GM19239 (cell line): ENCODE measurements at places on chromosomes 2 and 18.

- DNase-seq = no peak
Observed at GRCh38 chr18:377088-377487, 109.2 kb upstream of the THOC1 start.

DNA sequence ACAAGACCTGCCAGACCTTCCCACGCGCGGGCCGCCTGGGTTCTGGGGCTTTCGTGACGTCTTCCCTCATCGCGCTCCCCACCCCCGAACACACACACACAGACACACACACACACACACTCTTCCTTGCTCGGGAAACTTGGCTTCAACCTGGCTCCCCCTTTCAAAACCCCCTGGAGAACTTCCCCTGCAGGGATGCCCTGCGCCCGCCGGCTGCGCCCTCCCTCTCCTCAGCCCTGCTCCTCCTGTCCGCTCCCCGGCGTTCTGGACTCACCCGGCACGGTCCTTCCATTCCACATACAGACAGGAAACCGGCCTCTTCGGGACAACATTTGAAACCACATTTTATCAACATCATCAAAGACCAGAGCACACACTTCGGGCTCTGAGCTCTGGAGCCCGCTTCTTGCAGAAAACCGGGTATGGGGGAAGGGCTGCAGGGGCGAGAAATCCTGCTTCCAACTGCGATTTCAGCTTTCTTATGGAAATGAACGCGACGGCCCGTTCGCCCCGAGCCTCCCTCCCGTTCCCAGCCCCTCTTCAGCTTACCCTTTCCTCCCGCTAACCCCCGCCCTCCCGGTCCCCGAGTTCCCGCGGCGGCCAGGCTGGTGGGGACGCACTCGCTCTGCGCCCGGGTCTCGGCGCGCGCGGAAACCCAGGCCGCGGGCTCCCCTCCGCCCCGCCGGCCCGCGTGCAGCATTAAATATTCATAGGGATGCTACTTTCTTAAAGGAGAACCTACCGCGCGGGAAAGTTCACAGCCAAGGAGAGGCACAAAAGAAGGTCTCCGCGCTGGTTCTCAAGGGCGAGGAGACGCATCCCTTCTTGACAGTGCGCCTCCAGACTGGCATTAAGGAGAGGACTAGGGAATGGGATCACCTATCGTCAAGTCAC lies 18.3 kb downstream of the POU3F3 start:
- no peak for DNase-seq

GRCh38 chr18:33560686-33561370 lies 17.2 kb upstream of the ASXL3 start:
- no peak for DNase-seq

DNA sequence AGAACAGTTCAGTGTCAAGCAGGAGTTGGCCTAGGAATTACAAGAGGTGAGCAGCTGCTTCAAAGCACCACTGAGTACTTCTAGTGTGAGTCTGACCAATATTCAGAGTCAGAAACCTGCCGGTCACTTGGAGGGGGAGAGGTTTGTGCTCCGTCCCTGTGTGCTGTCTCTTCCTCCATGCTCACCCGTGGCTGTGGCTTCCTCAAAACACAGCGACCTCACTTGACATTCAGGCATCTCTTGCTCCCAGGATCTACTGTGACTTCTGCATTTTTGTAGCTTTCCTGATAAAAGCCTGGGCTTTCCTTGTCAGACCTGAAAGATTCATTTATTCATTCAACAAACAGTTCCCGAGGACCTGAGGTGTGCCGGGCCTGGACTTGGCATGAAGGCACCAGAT lies 32.9 kb downstream of the TPRKB start:
- no peak for DNase-seq

GRCh38 chr2:49982871-49983270 lies 828.6 kb upstream of the FSHR start:
- DNase-seq = no peak

GRCh38 chr2:67015681-67016080 lies 381.5 kb upstream of the ETAA1 start:
- no peak for DNase-seq

- no peak for DNase-seq
Observed at GRCh38 chr2:215826838-215827441, 186.4 kb downstream of the MREG start.

GRCh38 chr18:57077786-57078552 lies 68.9 kb upstream of the BOD1L2 start:
- peak; percentile 52 for DNase-seq

- no peak for DNase-seq
Observed at GRCh38 chr18:69127873-69128500, 272.7 kb upstream of the DOK6 start.

- DNase-seq = peak; percentile 39
Observed at GRCh38 chr2:159921752-159922404, 123.9 kb upstream of the CD302 start.

DNA sequence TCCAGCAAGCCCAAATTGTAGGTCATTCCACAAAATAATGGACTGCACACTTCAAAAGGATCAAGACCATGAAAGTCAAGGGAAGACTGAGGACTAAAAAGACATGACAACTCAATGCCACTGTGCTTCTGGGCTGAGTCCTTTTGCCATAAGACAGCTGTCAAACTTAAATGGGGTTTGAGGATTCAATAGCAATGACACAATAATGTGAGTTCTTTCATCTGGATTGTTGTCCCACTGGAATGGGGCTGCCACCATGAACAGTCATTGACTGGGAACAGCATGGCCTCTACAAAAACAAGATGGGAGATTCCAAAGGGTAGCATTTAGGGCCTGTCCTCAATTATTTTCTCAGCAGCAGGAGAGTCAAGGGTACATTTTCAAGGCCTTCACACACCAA lies 118.5 kb downstream of the EN1 start:
- DNase-seq = no peak

DNA sequence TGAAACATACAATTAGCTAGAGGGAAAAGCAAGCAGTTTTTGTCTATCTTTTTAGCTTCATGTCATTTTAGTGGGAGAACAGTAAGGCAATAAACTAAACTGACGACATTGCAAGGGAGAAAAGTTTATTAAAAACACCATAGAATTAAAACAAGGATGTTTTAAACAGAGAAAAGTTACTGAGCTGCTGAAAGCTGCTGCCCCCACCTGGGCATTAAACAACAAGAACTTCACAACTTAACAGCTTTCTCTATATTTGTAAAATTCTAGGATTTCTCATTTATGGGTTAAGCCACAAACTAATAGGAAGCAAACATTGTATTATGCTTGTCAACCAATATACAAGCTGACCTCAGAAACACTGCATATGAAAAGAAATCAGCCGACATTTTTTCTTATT lies 289.2 kb downstream of the ERBB4 start:
- no peak for DNase-seq

- no peak for DNase-seq
Observed at GRCh38 chr2:215598376-215598975, 162.6 kb upstream of the FN1 start.

DNA sequence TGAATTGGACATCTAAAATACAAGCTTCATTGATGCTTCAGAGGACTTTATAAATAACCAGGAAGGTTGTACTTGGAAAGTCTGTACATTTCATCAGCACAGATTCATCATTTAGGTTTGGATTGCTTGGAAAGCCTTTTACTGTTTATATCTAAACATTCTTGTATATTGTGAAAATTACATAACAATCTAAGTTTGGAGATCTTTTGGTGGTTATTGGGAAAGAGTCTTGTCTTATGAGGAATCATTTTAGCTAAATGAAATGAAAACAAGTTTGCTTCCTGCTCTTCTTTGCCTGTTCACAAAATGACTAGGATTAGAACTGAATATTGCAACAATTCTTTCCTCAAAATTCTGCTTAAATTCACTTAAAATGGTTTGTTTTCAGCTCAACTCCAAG lies 79.3 kb downstream of the ABI2 start:
- no peak for DNase-seq

DNA sequence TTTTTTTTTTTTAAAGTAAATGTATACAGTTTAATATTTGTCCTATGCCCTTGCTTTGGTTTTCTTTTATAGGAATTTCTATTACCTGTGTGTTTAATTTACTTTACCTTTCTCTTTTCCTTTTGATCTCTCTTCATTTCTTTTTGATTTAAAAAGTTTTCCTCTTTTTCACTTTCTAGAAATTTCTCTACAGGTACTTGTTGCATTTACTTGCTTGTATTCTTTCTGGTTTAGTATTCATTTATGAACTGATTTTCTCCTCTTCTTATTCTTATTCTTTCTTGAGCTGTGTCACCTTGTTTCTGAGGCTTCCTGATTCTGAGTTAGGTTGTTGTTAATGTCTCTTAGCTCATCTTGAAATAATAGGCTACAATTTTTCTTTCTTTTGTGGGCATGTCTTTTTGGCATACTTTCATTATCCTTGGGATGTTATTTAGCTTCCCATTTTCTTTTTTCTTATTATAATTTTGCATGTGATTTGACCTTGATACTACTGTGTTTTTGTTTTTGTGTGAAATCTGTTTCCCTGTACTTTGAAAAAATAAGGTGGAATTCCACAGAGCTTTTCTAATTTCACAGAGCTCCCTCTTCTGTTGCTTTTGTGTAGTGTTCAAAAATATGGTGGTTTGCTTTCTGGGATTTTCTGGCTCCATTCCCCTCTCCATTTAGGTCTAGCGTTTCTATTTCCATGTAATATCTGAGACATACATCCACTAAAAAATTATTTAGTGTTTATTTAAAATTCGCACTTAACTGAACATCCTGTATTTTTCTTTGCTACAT lies 25.5 kb upstream of the ALMS1 start:
- DNase-seq = no peak

DNA sequence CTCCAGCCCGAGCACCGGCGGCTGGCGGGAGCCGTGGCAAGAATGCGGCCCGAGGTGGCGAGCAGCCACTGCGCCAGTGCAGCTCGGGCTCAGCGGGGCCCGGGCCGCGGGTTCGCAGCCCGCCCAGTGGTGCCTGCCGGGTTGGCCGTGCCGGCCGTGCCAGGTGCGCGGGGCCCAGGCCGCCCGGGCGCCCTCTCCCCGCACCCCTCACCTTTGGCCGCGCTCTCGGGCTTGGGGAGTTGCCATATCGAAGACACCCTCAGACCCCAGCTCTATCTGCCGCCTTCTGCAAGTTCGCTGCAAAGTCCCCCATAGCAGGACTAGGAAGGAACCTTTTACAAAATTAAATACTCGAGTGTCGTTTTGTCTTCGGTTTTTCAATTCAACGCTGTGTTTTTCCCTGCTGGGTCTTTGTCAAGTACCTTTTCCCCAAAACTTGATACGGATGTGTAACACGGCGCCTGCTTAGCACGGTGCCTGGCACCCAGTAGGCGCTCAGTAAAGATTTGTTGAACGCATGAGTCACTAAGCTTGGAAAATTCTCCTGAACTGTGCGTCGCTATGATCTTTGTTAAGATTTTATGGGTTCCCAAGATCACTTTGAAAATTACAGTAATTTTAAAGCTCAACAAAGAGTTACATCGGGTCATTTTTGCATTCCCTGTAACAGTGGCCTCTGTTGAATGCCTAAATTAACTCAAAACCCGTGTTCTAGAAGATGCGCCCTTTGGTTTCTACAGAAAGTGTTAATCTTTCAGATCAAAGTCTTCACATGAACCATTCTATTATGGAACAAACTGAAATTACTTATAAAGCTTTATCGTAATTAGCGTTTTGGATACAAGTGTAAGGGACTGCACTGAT lies 750 bp downstream of the STRADB start:
- DNase-seq = no peak

DNA sequence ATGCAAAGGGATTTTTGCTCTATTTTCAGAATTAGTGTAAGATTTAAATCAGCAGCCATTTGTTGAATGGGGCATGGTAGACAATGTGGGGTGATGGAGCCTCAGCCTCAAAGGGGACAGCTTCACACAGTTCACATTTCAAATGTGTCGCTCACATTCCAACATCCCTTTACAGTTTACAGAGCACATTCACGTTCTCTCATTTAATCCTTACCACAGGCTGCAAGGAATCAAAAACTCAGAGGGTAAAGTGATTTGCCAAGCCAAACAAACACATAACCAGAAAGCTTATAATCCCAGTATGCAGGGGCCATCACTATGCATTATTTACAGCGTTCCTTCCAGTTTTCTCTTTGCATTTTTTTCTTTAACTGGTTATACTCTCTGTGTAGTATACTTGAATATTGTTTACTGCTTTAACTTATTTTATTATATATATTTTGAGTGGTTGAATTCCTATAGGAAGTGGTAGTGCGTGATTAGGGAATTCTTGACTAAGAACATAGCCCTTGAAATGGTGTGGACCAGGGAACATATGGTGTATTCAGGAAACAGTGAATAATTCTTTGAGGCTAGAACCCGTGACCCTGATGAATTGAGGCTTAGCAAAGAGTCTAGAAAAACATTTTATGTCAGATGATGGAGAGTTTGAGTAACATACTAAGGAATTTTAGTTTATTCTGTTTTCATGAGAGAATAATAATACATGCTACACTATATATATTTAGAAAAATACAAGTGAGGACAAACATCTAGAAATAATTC lies 18.1 kb upstream of the TAF1B start:
- no peak for DNase-seq

DNA sequence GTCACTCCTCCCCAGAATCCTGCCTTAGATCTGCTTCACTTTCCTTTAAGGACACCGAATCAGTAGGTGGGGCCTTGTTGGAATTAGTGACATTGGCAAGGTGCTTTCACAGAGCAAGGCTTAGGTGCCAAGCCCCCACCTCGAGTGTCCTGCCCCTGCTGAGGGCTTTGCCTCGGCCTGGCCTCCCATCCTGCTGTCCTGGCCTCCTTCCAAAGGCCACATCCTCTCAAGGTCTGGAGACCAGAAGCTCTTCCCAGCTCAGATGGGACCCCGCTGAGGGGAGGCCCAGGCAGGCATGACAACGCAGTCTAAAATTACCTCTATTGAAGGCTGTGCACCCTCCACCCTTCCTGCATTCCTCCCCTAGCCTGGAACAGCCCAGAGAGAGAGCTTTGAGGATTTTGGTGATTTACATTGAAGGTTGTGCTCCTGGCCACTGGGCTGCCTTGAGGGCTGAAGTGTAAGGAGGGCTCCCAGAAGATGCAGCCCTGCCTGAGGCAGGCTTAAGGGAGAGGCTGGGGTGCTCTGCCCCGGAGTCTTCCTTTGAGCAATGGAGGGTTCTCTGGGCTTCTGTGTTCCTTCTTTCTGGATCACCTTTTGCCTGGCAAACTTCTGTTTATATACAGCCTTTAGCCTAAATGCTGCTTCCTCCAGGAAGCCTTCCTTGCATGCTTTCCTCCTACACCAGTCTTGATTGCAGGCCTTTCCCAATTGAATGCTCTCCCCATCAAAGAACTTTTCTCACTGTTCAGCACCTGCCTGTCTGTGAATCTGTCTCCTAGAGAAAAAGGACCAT lies 154.4 kb downstream of the DDX1 start:
- no peak for DNase-seq

DNA sequence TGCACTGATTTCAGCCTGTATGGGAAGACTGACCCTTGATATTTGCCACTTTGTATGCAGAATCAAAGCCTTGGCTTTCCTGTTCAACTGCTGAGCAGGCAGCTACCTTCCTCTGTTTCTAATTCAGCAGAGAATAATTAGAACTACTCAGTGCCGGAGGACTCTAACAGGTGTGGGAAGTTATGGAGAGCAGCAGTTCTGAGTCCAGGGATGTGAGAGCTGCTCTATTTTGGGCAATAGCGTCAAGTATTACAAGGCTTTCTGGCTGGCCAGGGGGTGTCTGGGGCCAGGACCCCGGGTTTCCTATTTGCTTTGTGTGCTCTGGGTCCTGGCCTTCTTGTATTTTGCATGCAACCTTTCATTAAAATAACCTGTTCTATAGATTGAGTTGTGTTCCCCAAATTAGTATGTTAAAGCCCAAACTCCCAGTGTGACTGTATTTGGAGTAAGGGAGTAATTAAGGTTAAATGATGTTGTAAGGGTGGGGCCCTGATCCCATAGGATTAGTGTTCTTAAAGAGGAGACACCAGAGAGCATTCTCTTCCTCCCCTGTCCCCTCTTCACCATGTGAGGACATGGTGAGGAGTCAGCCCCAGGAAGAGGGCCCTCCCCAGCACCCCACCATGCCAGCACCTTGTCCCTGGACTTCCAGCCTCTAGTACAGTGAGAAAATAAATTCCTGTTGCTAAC lies 5.6 kb upstream of the NTSR2 start:
- no peak for DNase-seq
